MCF 10A (cell line): ENCODE measurements at places on chromosomes 12 and 14.

DNA sequence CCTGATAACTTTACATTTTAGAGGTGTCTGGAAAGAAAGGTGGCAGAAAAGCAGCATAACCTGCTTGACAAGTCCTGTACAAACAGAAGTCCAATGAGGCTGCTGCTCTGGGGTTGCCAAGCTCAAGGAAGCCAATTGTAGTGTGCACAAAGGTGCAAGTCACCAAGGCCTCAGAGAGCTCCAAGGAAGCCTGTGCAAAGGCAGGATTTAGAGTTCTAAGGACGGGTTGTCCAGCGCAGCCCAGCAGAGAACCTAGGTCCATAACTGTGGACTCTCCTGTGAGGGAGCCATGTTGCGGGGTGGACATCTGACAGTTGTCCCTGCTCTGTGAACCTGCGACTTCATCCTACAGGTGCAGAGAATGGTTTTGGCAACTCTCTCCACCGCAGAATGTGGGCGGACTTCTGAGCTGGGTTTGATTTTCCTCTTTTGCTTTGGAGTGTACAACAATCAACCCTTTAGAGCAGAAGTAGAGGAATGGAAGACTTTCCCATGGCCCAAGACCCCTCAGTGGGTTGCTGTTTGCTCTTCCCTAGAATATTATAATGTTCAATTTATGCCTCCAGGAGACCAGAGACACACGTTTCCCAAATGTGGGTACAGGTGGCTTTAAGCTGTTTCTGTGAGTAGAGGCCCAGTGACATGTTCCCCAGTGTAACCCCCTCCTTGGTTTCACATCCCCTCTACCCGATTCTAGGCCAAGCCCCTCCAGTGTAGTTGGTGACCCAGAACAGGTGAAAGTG lies 81.0 kb downstream of the ETV6 start:
- DNase-seq = no peak

DNA sequence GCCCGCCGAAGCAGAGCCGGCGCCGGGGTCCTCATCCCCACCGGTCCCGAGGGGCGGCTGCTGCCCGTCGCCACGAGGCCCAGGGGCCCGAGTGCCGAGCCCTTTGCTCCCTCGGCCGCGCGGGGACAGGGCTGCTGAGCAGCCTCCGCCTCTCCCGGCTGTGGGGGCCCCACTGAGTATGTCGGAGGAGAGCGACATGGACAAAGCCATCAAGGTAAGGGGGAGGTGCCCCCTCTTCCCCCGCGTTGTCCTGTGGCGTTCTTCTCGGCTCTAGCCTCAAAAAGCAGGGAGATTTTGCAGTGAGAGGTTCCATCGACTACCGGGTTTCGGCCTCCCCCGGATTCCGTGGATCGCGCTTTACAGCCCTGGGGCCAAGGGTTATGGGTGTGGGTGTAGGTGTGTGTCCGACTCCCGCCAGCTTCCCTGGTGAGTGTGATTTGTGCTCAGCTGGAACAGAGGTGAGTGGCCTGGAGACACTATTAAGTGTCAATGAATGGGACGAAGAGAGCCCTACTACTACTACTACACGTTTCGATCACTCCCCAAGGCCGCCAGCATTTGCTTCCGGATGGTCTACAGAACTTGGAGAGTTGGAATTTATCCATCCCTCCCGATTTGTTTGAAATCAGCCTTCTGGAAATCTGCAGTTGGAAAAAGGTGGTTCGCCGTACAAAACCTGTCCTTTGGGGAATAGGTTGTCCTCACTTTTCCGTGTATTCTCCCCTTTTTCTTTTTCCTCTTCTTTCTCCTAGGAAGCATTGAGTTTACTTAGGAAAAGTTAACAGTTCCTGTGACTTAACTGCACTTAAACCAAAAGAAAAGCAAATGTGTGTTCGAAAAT lies 748 bp downstream of the MAPKAPK5 start:
- DNase-seq = peak; percentile 23

- DNase-seq = no peak
These were observed 83.7 kb downstream of the LMNTD1 start for GRCh38 chr12:25469368-25469767.

GRCh38 chr14:31059152-31059924 lies 33.2 kb upstream of the STRN3 start:
- peak; percentile 82 for DNase-seq

DNA sequence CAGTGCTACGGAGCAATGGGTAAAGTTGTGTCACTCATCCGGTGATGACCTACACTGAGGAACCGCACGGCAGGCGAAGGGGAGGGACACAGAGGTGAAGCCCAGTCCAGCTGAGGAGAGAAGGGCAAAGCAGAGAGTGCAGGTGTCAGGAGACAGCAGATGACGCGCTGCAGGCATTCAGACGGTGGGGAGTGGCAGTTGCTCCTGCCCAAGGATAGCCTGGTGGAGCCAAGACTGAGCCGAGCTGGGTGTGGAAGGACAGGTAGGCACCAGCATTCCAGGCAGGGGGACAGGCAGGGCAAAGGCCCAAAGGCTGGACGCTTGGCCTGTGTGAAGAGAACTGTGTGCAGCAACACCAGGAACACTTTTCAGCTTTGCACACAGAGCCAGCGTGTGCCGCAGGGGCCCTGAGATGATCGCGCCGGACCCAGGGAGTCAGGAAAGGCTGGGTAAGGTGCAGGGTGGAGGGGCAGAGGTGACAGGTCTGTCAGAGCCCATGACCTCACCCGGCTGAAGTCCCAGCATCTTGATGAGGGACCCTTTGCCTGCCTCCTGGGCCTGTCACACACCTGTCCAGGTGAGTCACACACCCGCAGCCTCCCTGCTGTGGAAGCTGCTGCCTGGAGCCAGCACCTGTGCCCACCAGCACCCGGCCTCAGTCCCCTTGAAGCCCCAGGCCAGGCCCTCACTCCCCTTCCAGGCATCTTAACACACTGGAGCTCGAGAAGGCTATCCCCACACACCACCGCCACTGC lies 48.4 kb downstream of the TSPAN11 start:
- no peak for DNase-seq

DNA sequence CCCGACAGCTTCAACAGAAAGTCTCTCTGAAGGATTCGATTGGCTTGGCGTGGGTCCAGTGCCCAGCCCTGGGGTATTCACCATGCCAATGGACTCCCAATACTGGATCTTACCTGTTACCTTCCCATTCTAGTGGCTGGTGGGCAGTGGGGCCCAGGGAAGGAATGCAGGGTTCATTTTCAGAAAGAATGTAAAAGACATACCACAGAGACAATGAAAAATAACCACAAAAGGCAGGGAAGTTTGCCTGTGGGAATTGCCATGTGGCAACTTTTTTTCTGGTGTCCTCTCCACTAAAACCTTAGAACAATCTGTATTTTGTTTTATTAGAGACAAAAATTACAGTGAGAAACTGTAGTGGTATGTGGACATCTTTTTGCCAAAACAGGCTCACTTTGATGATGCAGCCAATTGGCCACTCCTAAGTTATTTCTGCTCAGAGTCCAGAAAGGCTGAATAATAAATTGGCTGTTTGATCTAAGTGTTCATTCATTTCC lies 55.2 kb downstream of the PTGER2 start:
- peak; percentile 60 for DNase-seq

GRCh38 chr12:109169686-109170085 lies 53.3 kb downstream of the ACACB start:
- no peak for DNase-seq

GRCh38 chr12:15427913-15428312 lies 105.6 kb downstream of the PTPRO start:
- no peak for DNase-seq

DNA sequence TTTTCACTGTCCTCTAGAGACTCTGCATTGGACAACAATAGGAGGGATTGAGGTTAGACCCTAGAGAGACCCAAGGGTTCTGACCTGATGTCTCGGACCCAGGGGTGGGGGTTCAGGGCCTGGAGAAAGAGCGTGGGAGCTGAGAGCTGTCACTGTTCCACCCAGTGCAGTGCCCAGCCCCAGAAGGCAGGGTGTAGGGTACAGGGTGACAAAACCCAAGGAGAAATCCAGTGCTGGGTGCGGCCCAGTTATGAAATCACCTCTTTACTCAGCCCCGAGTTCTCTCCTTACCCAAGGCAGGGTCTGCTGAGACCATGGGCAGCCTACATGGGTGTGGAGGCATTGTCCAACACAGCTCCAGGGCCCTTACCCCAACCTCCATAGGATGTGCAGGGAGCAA lies 2.6 kb downstream of the AQP2 start:
- no peak for DNase-seq

GRCh38 chr12:56104815-56105608 lies 653 bp downstream of the PA2G4 start:
- peak; percentile 21 for DNase-seq

DNA sequence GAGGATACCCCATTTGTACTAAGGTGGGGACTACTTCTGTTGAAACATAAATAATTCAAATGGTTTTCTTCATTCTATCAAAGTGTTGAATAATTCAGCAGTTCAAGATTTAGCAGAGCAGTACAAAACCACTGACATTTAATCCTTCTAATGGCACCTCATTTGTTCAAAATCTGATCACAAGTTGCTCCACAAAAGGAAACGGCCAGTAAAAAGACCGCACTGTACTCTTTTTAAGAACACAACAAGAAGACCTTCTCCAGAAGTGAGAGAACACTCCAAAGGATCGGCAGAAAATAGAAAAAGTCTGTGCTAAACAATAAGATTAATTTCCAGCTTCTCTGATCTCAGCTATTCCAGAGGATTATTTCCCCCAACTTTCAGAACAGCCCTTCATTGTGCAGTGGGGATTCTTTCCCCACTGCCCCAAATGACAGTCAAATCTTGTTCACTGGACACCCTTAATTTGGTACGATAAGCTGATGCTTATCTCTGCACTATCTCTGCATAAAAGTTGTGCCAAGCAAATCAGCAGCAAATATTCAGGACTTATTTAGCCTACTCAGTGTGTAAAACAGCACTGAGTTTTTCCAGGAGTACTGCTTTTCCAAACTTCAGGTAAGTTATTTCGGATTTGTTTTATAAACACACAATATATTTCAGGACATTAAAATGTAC lies 5.2 kb downstream of the MPHOSPH9 start:
- DNase-seq = no peak

DNA sequence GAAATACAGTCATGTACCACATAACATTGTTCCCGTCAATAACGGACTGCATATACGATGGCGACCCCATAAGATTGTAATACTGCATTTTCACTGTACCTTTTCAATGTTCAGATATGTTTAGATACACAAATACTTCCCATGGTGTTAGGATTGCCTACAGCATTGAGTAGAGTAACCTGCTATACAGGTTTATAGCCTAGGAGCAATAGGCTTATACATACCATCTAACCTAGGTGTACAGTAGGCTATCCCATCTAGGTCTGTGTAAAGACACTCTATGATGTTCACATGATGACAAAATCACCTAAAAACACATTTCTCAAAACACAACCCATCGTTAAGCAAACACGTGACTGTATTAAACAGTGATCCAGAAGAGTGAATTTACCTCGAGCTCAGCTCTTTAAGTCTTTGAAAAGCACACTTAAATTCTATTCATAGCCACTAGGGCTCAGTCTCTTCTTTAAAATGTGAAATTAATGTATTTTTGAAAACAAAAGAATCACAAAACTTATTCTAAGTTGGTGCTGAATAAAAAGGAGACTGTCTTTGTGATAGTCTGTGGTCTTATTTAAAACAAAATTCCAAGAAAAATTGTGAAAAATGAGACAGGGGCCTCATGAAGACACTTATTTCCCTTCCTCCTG lies 239.1 kb upstream of the ARID2 start:
- no peak for DNase-seq

- no peak for DNase-seq
These were observed 400.5 kb downstream of the ADAMTS20 start for GRCh38 chr12:43151441-43151981.

- no peak for DNase-seq
These were observed 215.5 kb downstream of the DPF3 start for GRCh38 chr14:72678356-72678755.

GRCh38 chr12:32205731-32206130 lies 99.1 kb downstream of the BICD1 start:
- no peak for DNase-seq

GRCh38 chr14:34628681-34629135 lies 1.2 kb downstream of the SNX6 start:
- no peak for DNase-seq

GRCh38 chr12:120118321-120119061 lies 1.9 kb upstream of the RAB35 start:
- peak; percentile 60 for DNase-seq

DNA sequence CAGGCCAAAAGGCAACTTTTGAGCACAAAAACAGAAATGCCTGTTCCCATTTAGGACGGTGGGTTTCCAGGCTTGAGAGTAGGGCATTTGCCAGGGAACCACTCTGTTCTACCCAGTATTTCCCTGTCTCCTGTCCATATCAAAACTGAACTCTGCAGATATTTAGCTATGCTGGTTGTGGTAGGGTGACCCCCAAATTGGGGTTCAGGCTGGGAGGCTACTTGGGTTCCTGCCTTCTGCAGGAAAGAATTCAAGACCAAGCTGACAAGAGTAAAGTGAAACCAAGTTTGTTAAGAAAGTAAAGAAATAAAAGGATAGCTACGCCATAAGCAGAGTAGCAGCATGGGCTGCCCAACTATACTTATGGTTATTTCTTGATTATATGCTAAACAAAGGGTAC lies 3.6 kb upstream of the BLTP3B start:
- DNase-seq = no peak

GRCh38 chr14:74240794-74241651 lies 1.8 kb downstream of the VSX2 start:
- no peak for DNase-seq

GRCh38 chr12:22880331-22880730 lies 255.4 kb downstream of the ETNK1 start:
- DNase-seq = no peak

DNA sequence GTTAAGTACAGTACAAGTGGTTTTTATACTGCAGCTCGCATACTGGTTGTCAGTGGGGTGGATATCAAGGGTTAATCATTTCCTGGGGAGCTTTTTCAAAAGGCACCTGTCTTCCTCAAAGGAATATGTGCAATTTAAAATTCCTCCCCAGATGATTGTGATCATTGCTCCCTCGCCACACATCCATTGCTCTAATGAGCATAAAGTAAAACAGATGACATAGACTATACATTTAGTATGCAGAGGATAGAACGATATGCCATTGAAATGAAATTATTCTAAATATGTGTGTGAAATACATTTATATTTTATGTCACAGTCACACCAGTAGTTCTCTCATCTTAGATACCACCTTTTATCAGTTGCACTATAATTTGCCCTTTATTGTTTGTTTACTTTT lies 36.4 kb upstream of the KCNMB4 start:
- DNase-seq = no peak

GRCh38 chr12:93197067-93197593 lies 180.6 kb upstream of the NUDT4 start:
- DNase-seq = peak; percentile 26

- peak; percentile 61 for DNase-seq
These were observed 6.7 kb downstream of the KRT81 start for GRCh38 chr12:52284562-52285171.

DNA sequence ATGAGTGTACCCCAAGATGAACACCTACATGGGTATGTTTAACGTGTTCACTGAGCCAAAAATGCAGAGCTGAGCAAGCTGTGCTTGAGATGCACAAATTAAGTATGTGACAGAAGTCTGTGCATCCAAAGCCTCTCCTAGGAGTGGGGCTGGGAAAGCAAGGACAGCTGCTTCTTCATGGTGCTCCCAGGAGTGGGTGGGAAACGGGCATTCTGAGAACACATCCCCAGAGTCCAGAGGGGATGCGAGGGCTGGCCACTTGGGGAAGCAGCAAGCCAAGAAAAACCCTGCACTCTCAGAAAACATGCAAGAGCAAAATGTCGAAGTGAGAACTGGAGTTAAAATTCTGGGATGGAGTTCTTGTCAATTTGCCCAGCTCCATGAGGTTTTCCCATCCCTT lies 414.3 kb downstream of the BCAT1 start:
- DNase-seq = no peak
